ENCODE measurements at places on chromosomes 16 and 17. TPM values are rescaled to one million over a fixed set of nuclear protein-coding genes. Genes with fewer than 3 reads are reported as not detected.

Gene EXOSC6
- 11.6 TPM for total RNA-seq

Gene SYCE1L
- total RNA-seq: 2.1 TPM

Gene KRTAP17-1
- not detected for total RNA-seq

Gene HOXB9
- total RNA-seq: not detected

Gene IL17C
- not detected for total RNA-seq

Gene SHCBP1
- 1.1 TPM for total RNA-seq

- no peak for DNase-seq
Measured at GRCh38 chr16:53999841-54000240, 286.7 kb downstream of the IRX3 start.

DNA sequence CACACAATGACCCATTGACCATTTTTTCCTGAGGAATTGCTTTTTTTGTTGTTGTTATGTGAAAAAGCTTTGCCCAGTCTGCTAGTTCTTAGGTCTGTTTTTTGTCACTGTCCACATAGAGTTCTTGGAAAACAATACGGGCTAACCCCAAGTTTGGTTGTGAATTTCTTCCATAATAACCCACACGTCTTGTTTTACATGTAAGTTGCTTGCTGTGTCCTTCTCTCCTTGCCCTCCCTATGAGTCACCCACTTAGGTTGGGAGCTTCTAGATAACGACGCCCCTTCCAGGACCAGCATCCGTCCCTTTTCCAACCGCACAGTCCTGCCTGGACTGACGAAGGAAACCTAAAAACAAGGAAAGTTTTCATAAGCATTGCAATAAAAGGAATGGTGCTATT, 175.3 kb upstream of the HS3ST3A1 start:
- no peak for DNase-seq

GRCh38 chr16:49837688-49838410, 18.1 kb downstream of the ZNF423 start:
- no peak for DNase-seq

- no peak for DNase-seq
Measured at GRCh38 chr16:80259290-80259805, 281.4 kb upstream of the DYNLRB2 start.

GRCh38 chr16:86517652-86518258, 7.4 kb downstream of the FOXF1 start:
- peak; percentile 72 for DNase-seq

DNA sequence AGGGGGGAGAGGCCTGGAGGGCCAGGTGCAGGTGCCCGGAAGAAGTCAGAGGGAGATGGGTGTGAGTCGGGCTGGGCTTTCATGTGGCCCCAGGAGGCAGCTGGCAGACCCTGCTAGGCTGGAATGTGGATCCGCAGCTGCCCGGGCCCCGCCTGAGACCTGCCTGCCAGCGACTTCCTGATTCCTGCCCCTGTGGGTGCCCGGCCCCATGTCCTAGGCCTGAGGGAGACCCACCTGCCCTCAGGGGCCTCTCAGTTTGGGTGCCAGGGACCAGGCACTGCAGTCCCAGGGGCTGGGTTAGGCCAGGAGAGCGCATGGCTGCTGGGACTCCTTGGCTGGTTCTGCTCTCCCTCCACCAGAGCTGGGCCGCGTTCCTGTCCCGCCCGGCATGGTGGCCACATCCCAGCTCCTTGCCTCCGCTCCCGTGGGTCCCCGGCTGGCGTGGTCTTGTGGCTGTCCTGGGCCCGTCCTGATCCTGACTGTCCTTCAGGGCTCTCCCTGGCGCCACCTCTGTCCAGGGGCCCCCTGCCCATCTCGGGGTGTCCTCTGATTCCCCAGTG, 22.1 kb upstream of the SPNS2 start:
- DNase-seq: no peak

DNA sequence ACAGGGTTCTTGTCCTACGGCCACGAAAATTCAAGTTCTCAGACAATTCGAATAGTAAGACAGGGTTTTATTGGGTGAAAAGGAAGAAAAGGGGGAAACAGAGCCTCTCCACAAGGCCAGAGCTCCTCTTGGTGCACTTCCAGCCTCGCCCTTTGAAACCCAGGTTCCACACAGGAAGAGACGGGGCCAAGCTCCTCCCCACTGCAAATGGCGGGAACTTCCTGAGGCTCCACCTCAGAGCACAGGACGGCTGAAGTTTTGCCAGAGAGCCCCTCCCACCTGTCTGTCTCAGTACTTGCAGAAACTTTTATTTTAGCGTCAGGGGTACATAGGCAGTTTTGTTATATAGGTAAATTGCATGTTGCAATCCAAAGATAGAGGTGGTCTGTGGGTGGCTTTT, 165.7 kb upstream of the CDH8 start:
- no peak for DNase-seq

- no peak for DNase-seq
Measured at GRCh38 chr17:71316176-71316897, 804.5 kb upstream of the SOX9 start.

GRCh38 chr17:61400717-61401388, 1.2 kb downstream of the TBX2 start:
- DNase-seq: peak; percentile 40

GRCh38 chr17:72008236-72008876, 112.5 kb upstream of the SOX9 start:
- no peak for DNase-seq

- DNase-seq: no peak
Measured at GRCh38 chr17:30148376-30148775, 31.8 kb downstream of the NSRP1 start.

DNA sequence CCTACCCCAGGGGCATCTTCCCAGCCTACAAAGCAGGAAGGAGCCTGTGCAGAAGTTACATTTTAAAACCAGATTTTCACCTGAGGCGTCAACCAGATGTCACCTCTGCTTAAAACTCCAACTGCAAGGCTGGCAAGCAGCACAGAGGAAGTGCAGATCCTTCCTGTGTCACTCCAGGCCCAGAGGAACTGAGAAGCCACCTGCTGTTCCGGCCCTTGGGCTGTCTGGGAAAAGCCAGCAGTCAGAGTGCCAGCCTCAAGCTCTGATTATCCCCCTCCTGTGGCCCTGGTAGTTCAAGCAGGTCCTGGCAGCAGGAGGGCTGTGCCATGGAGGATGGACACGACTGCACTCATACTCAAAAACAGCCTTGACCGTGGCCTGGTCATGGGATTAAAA, 10.2 kb downstream of the POLR2C start:
- no peak for DNase-seq
